ENCODE measurements at places on chromosomes 2 and 18. TPM values are rescaled to one million over a fixed set of nuclear protein-coding genes. Genes with fewer than 3 reads are reported as not detected.

Gene WNT10A
- total RNA-seq: under 0.01 TPM

Gene MEP1B
- total RNA-seq: not detected

DNA sequence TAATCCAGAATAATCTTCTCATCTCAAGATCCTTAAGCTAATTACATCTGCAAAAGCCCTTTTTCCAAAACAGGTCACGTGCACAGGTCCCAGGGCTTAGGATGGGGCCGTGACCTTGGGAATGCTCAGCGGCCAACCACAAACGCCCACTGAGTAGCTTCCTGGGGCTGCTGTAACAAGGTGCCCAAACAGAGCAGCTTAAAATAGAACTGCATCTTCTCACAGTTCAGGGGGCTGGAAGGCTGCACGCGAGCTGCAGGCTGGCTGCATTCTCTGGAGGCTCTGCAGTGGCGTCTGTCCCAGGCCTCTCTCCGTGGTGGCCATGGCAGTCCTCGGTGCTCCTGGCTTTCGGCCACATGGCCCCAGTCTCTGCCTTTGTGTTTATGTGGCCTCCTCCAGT, 31.9 kb downstream of the ADI1 start:
- DNase-seq: no peak

- peak; percentile 87 for DNase-seq
Measured at GRCh38 chr2:69082430-69082997, 69.5 kb downstream of the ANTXR1 start.

DNA sequence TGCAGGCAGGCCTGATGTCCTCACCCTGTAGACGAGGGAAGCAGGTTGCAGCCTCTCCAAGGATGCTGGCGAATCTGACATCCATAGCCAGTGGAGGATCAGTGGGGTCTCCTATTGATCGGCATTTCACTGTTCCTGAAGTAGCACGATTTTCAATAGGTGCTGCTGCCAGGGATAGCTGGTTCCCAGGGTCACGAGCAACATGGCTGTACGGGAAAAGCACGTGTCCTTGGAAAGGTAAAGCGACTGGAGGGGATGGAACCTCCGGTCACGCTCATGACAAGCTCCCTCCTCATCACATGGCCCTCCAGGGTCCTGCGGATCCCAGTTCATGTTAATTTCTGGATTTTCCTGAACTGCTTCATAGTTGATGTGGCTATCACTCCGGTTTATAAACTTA, 373.7 kb upstream of the SMIM21 start:
- no peak for DNase-seq

GRCh38 chr2:38301969-38302702, 74.9 kb downstream of the ATL2 start:
- DNase-seq: no peak

Data from dermis blood vessel endothelial cell (primary cell).